ENCODE measurements at places on chromosomes 3 and 15.

DNA sequence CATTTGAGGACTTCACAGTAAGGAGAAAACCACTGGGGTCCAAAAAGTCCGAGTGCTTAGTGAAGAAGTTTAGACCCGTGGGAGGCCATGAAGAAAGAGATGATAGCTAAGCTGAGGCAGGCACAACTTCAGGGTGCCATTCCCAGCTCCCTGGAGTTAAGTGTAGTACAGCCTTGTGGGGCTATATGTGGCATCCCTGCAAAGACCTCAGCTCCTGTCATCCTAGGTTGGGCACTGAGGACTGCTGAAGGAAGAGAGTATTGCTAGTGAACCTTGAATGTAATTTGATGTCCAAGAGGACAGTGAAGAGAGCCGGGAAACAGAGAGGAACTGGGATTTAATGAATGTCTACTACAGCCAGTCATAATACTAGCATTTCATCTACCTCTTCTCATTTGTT lies 162.1 kb downstream of the AKAP13 start:
- DNase-seq, result no peak

GRCh38 chr3:37126856-37127255 lies 47.5 kb downstream of the LRRFIP2 start:
- DNase-seq, result no peak

DNA sequence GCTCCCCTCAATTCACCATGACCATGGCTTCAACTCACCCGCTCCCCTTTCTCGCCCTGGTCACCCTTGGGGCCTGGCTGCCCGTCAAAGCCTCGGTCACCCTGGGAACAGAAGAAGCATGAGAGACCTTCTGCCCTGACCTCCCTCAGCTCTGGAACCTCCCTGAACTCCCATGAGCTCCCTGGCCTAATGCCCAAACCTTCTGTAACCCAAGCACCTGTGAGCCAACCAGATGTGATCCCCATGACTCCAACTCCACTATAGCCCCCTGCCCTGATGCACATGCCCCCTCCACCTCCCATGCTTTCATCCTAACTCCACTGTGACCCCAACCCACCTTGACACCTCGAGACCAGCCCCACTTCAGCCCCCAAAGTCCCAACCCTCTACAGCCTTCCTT lies 3.5 kb upstream of the UCN2 start:
- DNase-seq, result no peak

DNA sequence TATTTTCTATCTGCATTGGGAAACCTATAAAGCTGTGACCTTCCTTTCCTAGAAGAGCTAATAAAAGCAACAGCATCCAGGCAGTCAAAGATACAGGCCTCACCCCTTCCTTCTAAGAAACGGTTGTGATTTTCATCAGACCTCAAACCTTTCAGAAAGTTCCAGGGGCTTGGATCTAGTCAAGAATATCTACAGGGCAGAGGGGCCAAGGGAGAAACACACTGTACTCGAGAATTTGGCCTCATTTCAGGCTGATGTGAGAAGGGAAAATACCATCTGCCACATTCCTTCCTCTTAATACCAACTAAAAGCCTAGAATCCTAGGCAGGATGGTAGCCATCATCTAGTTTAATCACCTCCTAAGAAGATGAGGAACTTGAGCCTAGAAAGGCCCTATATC lies 24.5 kb upstream of the BCL6 start:
- DNase-seq, result no peak

GRCh38 chr3:52843108-52843865 lies 8.5 kb upstream of the MUSTN1 start:
- DNase-seq, result no peak

- DNase-seq, result no peak
Observed at GRCh38 chr3:170054204-170054603, 16.4 kb downstream of the GPR160 start.

GRCh38 chr15:40053831-40054604 lies 15.0 kb upstream of the SRP14 start:
- no peak for DNase-seq

- no peak for DNase-seq
Observed at GRCh38 chr3:183108001-183108449, 8.7 kb upstream of the MCCC1 start.

- peak; percentile 75 for DNase-seq
Observed at GRCh38 chr3:168249550-168250414, 154.1 kb upstream of the GOLIM4 start.

- DNase-seq, result no peak
Observed at GRCh38 chr3:45491344-45491743, 103.0 kb downstream of the LARS2 start.

DNA sequence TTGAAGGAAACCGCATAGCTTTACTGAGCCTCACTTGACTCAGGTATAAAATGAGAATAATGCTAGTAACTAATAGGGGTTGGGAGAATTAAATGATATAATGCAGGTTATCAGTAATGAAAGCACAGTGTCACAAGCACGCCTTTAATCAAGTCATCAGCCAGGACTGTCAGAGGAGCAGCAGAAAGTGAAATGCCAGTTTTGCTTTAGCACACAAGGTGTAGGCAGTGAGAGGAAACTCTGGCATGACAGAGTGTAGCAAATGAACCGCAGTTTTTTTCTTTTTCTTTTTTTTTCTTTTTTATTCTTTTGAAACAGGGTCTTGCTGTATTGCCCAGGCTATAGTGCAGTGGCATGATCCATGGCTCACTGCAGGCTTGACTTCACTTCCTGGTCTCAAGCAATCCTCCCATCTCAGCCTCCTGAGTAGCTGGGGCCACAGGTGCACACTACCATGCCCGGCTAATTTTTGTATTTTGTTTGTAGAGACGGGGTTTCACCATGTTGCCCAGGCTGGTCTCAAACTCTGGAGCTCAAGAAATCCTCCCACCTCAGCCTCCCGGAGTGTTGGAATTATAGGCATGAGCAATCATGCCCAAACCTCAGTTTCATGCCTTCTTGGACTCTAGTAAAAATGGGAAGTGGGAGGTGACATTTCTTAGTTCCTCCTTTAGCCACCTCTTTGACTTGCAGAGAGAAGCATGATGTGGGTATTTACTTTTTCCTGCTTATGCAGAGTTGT lies 9.7 kb upstream of the SCAANT1 start:
- DNase-seq, result no peak

- peak; percentile 39 for DNase-seq
Observed at GRCh38 chr3:27279123-27279522, 90.1 kb downstream of the NEK10 start.

- DNase-seq, result peak; percentile 89
Observed at GRCh38 chr3:171712171-171712938, 97.9 kb downstream of the PLD1 start.

GRCh38 chr3:168325684-168326083 lies 230.0 kb upstream of the GOLIM4 start:
- no peak for DNase-seq

DNA sequence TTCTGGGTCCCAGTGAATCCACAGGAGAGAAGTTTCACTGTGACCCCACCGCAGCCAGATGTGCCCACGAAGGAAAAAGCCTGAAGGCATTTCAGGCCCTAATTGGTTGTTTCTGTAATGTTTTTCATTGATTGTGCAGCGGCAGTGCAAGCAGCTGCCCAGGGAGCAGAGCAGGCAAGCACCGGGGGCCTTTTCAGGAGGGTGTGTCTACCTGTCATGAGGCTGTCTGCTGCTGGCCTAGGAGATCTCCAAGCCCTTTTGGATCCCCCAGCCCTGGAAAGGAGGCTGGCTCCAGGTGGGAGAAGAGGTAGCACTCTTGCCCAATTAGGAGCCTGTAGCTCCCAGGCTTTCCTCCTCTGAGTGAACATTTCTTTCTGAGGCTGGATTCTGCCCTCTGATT lies 108.8 kb downstream of the EPHB1 start:
- no peak for DNase-seq

- no peak for DNase-seq
Observed at GRCh38 chr3:41688595-41689380, 273.1 kb downstream of the ULK4 start.

DNA sequence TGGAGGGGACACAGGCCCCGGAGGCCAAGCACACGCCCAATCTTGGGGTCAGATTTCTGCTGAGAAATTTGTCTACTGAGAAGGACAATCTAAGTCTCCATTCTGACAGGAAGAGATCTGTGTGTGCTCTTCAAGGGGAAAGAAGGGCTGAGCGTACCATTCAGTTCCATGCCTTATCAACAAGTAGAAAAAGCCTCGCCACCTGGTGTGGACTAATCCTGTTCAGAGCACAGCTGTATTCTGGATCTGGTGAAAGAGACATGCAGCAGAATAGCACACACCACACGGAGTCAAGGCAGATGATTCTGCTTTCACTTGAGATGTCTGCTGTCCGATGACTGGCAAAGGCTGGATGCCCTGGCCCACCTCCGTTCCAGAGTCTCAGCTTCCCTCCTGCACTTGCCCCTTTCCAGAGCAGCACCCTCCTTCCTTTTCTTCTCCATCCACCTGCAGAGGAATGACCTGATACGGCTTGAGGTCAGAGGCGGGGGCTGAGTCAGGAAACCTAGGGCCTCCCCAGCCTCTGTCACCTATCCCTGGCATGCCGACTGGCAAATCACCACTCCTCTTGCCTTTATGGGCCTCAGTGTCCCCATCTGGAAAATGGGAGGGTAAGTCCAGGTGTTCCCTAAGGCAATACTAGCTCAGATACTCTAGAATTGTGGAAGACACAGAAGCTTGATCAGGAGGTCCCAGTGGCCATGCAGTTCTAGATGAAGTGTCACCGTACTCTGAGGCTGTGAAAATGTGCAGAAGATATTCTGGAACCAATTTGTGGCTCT lies 36.9 kb upstream of the CTSH start:
- no peak for DNase-seq

DNA sequence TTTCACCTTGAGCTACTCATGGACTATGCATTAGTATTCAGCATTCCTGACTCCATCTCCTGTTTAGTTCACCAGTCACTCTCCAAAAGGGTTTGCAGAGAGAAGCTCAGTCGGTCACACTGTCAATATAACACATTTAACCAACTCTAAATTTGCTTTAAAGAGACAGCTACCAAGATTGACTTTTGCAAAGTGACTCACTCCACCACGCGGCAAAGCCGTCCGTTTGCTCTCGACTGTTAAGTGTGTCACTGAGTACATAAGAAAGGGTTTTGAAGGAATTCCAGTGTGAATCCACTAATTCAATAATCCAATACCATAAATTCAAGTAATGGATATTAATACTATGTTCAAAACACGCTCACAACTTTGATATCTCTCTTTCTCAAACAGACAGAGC lies 1006.7 kb upstream of the NR2F2 start:
- DNase-seq, result no peak

DNA sequence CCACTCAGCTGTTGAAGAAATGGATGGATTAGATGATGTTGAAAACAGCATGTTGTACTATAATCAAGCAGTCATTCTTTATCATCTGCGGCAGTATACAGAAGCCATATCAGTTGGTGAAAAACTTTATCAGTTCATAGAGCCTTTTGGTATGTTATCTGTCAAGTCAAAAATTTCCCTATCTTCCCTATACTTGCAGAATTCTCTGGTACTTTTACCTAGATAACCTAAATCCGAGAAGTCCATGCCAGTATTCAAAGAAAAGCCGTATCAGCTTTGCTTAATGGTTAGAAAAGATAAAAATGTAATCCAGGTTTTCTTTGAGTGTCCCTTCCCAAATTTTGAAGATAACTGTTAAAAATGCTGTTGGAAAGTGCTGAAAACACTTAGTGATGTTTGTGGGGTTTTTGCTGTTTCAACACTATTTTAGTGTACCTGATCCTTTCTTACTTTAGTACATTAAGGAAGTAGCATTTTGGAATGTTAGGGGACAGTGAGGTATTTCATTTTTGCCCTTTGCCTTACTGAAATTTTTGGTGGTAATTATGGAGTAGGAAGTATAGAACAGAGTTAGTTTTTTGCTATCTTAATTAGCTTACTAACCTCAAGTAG lies 23.8 kb downstream of the CNOT10 start:
- no peak for DNase-seq

- DNase-seq, result no peak
Observed at GRCh38 chr3:75687323-75687722, 23.2 kb downstream of the FRG2C start.

- DNase-seq, result no peak
Observed at GRCh38 chr15:84910928-84911623, 26.6 kb downstream of the SLC28A1 start.

DNA sequence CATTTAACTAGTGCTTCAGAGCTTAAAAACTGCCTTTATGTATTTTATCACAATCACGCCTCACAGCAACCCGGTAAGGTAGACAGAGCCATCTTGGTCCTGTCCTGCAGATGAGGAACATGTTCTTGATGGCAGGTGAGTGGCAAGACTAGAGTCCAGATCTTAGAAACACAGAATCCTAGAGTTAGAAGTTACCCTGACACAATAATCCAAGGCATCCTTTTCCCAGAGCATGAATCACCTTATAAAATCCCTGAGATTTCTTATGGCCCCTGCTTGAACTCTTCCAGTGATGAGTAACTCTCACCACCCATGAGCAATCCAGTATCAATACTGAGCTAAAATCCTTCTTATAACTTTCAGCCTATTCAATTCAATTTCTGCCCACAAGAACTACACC lies 16.9 kb downstream of the POPDC2 start:
- DNase-seq, result peak; percentile 77

DNA sequence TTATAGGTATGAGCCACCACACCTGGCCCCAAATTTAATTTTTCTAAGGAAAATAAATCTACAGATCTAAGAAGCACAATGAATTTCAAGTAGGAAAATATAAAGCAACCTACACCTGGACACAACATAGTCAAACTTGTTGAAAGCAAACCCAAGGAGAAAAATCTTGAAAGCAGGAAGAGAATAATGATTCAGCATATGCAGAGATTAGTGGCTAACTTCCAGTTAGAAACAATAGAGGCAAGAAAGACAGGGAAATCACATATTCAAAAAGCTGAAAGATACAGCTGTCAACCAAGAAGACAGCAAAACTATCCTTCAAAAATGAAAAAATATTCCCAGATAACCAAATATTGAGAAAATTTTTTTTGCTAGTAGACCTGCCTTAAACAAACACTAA lies 49.4 kb downstream of the ZNF148 start:
- no peak for DNase-seq

GRCh38 chr3:112476346-112476745 lies 22.9 kb downstream of the BTLA start:
- no peak for DNase-seq

- DNase-seq, result no peak
Observed at GRCh38 chr3:63654211-63654610, 1.7 kb downstream of the SNTN start.

DNA sequence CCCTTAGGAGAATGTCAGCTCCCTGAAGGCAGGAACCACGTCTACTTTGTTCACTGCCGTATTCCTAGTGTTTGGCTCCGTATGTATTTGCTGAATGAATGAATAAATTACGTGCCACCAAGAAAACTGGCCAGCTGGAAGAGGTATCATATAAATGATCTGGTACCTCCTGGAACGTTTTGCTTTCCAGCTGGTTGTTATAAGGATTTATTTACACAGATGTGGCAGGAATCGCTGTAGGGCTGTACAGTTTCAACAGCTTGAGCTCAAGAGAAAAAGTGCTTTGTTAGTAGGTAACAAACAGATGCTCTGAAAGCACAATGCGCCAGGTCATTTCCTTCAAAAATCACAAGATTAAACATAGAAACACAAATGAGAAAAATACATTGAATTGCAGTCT lies 108.8 kb upstream of the ATP2B2 start:
- DNase-seq, result no peak

DNA sequence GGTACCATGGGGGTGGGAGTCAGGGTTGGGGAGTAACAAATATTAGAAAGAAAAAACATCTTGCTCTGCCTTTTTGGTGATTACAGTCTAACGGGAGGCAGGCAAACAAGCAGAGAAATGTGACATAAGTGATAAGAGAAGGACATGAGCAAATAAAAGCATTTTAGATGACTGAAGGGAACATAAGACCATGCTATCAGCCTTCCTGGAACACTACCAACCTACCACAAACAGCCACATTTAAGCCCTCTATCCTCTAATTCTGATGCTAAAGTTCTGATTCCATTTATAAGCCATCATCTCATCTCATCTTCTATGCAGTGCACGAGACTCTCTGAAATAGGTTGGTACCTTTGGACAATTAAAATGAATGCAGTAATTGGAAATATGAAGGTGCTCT lies 243.4 kb upstream of the P2RY1 start:
- DNase-seq, result no peak
